Left lung (tissue), 14 donors: ENCODE measurements at places on chromosomes 7 and 10.
A peak's percentile ranks its signal among the peaks of the same experiment; 100 is the strongest.

DNA sequence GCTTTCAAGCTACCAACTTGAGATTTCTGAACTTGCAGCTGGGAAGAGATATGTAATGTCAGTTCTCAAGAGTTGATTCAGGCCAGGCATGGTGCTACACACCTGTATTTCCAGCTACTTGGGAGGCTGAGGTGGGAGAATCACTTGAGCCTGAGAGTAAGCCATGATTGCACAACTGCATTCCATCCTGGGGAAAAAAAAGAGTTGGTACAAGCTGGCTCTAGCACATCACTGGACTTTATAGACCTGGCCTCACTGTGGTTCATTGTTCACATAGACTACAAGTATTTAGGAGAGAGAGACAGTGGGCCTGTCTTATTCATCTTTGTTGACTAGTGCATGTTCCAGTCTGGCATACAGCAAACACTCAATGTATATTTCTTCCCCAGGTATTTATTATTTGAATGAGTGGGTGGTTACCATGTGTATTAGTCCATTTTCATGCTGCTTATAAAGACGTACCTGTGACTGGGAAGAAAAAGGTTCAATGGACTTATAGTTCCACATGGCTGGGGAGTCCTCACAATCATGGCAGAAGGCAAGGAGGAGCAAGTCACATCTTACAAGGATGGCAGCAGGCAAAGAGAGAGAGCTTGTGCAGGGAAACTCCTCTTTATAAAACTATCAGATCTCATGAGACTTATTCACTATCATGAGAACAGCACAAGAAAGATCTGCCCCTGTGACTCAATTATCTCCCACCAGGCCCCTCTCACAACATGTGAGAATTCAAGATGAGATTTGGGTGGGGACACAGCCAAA, 176.5 kb downstream of the PFKFB3 start:
- no peak for DNase-seq

GRCh38 chr7:101099969-101100781, 14.9 kb downstream of the TRIM56 start:
- peak; percentile 92 for DNase-seq

- DNase-seq: no peak
These were observed 97.5 kb upstream of the NPS start for GRCh38 chr10:127451628-127452027.

- DNase-seq: no peak
These were observed 16.0 kb downstream of the NUDT5 start for GRCh38 chr10:12179606-12180170.

DNA sequence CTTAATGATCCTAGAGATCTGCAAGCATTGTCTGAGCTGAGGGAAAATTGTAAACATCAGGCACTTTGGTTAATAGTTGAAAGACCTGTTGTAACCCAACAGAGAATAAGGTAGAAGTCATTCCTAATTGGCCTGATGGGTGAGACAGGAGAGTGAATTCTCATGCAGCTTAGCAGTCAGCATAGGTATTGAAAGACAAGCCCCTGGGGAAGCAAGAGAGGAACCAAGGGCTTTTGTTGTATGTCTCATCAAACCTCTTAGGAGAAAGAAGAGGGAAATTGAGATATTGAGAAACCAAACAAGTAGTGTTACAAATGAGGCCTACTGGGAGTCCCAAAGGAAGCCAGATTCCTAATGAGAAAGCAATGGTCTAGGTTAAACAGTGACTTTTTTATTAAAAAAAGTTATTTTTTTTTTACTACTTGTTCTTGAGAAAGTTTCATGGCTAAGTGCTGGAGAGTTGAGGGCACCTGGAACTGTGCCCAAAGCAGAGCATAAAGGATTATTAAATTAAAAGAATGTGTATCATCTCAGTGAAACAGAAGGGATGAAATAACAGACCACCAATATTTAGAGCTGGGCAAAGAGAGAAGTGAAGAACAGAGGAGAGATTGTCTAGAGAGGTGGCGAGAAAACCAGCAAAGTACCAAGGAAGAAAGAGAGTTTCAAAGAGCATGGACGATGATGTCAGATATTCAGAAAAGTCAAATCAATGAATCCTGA, 168.9 kb downstream of the CDK14 start:
- no peak for DNase-seq

DNA sequence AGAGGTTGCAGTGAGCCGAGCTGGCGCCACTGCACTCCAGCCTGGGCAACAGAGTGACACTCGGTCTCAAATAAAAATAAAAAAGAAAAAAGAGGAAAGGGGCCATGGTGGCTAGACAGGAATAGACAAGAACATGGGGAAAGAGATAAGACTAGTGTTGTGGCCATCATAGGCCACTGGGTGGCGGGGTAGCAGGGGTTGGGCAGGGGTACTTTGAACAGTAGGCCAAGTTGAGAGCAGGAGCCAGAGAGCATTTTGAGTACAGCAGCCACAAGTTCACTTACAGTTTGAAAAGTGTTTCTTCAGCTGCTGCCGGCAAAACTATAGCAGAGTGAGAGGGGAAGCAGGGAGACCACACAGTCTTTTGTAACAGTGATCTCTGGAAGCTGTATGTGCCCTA, 656.0 kb downstream of the CNTNAP2 start:
- DNase-seq: peak; percentile 5

DNA sequence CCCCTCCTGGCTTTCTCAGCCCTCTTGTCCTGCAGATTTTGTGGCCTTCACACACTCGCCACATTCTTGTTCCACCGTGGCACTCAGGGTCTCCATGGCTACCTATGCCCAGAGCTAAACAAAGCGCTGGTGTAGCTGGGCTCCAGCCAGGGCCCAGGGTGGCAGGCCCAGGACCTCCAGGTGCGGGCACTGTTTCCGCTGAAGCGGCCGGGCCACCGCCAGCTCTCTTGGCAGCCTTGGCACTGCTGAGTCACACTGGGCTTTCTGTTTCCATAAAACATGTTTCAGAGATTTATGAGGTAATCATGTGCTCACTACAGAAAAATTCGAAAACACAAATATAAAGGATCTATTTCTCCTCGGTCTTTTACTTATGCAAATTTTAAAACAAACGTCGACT, 51.3 kb downstream of the AOC1 start:
- peak; percentile 49 for DNase-seq

DNA sequence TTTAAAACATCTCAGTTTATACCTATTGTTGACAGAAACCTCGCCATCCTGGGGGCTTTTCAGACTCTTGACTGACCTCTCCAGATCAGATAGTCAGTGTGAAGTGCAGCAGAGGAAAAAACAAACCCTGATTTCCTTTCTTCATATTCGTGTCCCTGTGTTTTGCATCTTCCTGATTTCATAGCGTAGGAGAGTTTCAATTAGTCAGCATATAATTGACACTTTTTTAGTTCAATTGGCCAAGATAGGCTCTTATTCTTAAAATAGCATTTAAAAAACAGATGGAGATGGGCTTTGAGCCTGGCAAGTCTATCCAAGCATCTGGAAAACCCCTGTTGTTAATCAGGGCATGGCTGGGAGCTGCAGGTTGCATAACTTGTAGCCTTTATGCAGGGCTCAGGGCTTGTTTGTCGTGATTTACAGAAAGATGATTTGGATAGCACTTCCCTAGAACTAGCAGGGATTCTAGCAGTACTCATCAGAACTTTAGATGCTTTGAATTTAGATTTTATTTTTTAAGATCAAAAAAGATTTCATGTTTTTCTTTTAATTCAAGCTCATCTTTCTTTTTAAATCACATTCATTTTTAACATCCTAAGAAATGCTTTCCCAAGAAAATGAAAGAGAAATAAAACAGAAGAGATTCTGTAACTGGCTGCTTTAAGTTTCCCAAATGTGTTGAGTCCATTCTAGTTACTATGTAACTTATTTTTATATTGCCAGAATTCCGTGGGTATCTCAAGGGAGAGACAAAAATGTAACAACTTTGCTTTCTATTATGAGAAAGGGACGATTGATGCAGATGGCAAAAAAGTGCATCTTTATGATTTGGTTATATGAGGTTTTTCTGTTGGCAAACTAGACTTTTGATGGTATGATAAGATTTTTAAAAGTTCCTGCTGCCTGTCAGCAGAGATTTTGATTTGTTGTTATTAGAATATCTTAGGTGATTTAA, 270.8 kb upstream of the FZD8 start:
- no peak for DNase-seq

DNA sequence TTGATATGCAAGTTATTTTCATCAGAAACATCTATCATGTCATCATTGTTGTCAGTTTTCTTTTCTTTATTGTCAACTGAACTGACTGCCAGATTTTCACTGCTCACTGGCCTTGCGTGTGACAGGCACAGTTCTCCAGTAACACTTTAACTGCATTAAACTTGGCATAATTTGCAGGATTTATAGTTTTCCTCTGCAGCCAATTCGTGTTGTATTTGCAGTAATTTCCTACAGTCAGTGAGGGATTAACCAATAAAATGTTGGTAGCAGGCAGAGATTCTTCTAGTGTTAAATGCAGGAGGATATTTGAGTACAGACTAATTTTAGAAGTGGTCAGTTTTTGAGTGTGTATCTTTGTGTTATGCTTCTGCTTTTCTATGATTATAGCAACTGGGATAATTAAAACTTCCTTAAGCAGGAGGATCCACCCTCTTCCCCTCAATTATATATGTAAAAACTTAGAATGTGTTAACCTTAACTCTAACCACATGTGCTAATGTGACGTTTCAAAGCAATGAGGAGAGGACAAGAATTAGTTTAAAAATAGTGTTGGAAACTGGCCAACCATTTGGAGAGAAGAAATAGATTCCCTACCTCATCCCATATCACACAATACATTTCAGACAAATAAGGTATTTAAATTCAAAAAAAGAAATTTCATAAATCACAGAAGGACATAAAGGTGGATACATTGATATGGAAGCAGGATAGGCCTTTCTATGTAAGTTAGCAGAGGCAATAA, 365.5 kb upstream of the BMPER start:
- DNase-seq: no peak
